ENCODE measurements at places on chromosomes 7 and 10.

GRCh38 chr10:115514895-115515294 lies 421.7 kb downstream of the ATRNL1 start:
- no peak for DNase-seq

DNA sequence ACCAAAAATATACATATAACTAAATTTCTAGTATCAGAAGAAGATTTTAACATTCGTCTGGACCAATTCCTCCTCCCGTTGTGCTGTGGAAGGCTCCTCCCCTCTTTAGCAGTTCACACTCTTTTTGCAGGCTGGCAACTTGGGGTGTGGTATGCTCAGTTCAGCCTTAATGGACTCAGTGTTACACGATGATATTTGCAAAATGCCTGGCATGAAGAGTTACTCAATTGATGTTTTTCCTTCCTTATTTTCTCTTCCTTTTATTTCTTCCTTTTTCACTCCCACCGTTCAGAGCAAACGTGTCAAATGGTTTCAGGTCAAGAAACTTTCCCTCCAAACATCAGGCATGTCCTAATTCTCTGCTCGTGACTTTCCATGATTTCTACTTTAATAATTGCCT lies 248.3 kb downstream of the PHF14 start:
- DNase-seq, result no peak

DNA sequence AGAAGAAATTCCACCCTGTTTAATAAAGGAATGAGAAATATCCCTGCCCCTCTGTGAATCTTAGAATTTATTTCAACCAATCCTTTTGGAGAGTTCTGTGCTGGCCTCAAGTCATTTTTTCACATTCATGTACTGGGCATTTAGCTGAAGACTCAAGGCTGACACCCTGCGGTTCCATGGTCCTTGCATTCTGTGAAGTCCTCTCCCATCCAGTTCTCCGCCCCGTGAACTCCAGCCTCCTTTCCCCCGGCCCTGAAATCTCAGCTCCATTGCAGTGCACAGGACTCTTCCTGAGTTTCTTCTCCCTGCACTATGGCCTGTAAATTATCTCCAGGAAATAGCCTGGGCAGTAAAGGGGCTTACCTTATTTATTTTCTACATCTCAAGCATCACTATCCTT lies 183.0 kb upstream of the KCND2 start:
- no peak for DNase-seq

DNA sequence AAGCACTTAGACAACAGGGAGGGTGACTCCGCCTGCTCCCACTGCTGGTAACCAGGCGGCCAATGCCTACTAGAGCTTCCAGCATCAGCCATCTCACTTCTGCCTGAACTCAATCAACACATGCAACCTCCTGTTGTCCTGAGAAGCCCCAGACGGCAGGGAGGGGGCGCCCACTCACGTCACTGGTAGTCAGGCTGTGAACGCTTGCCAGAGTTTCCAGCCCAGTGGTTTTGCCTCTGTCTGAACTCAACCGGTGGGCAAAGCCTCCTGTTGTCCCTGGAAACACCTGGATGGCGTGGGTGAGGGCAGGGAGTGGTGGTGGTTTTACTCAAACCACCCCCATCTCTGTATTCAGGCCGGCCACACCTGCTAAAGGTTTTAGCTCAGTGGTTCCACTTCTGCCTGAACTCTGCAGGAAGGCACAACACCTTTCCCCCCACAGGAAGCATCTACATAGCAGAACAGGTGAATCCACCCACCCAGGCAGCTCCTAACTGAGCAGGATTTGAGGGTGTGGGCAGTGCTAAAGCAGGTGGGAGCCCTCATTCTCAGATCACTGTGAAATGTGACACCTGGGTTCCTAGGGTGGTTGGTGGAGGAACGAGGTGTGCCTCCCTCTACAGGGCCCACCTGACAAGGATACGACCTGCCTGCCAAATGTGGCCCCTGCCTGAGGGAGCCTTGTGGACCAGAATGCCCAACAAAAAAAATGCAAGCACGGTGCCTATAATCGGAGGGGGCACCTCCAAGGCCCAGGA lies 563.0 kb upstream of the SEMA3D start:
- DNase-seq, result no peak

Measured in COR-L47 (cell line).